ENCODE measurements at places on chromosomes 2 and 18.

DNA sequence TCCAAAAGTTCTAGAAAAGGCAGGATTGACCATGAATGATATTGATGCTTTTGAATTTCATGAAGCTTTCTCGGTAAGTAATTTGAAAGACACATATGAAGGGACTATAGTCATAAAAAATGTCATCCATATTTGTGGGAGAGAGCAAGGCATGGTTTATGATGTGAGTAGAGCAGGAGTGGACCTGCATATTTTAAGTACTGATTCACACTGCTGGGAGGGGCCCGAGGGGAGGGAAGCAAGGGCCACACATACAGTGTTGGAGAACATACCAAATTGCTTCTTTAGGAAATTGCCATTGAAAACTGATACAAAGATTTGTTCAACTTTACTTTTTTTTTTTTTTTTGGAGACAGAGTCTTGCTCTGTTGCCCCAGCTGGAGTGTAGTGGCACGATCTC lies 39.4 kb downstream of the HADHB start:
- DNase-seq: no peak

DNA sequence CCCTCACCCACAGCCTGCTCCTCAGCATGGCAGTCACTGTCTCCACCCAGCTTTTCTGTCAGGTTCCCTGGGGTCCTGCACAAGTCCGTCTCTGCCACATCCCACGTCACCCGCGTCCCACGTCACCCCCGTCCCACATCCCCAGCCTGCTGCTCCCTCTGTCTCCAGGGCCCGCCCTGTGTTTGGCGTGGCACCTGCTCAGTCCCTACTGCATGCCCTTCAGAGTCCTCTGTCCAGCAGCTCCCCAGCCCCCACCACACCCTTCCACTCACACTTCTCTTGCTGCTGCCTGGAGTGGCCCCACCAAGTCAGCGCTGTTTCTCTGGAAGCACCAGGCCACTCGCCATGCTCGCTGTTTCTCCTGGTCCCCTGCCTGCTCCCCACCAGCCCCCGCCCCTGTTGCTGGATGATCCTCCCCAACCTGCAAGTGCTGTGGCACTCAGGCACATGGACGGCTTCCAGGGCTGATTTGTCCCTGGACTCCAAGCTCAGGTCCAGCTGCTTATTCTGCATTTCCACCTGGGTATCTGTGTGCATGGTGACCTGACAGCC lies 18.8 kb downstream of the ATG4B start:
- no peak for DNase-seq

DNA sequence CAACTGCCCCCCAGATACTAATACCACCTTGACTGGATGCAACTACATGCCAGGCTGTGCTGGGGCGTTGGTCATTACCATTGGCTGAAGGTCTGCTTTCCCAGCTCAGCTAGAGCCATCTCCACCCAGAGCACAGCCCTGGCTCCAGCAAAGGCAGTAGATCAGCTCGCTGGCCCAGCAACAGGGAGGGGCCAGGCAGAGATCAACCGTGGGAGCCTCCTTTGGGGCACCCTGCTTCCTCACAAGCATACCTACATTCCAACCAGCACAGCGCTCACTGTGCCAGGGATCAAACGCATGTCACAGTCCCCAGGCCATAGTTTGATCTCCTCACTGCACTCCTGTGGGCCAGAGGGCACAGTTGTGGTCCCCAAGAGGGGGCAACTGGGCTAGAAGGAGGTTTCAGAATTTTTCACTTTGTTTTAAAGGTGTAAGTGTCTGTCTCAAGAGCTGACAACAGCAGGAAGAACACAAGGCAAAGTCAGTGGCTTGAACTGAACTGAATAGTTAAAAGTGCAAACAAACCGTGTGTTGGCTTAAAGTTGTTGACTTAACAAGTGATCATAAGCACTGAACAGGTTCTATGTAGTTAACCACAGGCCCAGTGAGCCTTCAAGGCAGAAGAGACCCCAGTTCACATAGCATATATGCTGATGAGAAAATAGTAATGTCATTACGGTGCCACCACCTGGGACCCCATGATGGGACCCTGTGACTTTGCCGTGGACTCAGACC lies 70.1 kb upstream of the BZW1 start:
- no peak for DNase-seq

DNA sequence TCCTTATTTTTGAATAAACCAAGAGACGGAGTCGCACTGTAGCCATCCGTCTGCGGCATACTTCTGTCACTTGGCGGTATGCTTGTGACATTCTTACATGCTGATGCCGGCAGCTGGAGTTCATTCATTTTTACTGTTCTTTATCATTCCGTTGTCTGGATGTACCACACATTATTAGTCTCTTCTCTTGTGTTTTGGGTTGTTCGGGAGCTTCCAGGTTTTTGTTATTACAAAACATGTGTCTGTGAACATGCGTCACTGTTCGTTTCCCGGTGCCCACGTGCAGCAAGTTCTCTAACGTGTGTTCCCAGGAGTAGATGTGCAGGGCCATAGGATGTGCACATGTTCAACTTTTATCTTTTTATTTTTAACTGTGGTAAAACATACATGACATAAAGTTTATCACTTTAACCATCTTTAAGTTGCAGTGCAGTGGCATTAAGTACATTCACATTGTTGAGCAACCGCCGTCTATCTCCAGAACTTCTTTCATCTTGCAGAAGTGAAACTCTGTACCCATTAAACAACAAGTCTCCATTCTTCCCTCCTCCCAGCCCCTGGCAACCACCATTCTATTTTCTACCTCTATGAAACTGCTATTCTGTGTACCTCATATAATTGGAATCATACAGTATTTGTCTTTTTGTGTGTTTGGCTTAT lies 40.1 kb downstream of the MTCL1 start:
- no peak for DNase-seq

Measured in activated T-cell treated with anti-CD3 and anti-CD28 coated beads for 48 hours (primary cell).